ENCODE measurements at places on chromosomes 12 and 14.
A peak's percentile ranks its signal among the peaks of the same experiment; 100 is the strongest.

DNA sequence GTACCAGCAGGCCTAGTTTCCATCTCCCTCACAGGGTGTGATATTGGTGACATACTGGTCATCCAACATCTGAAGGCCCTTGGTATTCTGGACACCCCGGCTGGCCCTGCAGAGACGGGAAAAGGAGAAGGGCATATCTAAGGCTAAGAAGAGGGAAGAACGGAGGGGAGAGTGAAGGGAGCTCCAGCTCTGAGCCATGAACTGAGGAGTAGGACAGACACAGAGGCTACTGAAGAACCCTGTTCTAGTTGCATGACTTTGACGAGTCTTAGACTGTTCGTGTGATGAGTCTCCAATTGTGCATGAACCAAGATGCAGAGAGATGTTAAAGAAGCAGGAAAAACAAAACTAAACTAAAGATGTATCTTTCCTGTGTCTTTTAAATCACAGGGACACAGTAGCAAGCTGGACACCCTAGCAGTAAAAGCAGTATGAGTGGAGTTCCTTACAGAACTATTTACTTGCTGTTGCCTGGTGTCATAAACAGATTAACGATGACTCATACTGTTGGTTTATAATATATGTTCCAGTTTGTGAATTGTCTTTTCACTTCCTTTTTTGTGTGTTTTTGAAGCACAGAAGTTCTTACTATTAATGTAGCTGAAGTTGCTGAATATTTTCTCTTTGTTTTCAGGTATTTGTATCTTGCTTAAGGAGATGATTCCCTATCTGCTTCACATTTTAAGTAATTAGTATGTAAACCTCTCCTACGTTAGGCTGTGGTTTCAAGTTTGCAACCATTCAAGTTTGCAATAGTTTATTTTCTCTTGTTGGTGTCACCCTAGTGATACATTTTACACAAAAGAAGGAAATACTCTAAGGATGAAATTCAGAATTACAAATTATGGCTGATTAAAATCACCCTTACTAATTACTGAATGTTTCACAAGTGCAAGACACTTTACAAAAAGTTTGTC lies 15.7 kb downstream of the FAR2 start:
- DNase-seq: no peak

DNA sequence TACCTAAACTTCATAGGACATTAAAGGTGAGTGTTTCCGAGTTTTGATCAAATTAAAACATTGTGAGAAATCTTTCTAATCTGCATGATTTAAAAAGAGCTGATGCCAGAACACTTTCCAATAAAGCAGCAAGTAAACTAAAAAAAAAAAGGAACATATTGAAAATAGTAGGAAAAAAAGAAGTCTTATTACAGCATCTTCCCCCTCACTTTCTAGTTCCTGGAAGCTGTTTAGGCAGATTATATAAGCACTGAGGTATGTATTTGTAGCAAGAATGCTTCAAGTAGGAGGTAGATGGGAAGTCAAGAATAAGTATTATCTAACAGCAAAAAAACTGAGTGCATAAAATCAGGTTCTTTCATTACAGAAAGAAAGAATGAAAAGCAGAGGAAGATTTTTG lies 45.8 kb downstream of the ERO1A start:
- no peak for DNase-seq

- no peak for DNase-seq
Observed at GRCh38 chr14:56782711-56783110, 27.6 kb downstream of the OTX2 start.

GRCh38 chr12:51904951-51905470 lies 2.3 kb upstream of the ACVRL1 start:
- no peak for DNase-seq

GRCh38 chr12:53236443-53237111 lies 4.6 kb upstream of the RARG start:
- no peak for DNase-seq

DNA sequence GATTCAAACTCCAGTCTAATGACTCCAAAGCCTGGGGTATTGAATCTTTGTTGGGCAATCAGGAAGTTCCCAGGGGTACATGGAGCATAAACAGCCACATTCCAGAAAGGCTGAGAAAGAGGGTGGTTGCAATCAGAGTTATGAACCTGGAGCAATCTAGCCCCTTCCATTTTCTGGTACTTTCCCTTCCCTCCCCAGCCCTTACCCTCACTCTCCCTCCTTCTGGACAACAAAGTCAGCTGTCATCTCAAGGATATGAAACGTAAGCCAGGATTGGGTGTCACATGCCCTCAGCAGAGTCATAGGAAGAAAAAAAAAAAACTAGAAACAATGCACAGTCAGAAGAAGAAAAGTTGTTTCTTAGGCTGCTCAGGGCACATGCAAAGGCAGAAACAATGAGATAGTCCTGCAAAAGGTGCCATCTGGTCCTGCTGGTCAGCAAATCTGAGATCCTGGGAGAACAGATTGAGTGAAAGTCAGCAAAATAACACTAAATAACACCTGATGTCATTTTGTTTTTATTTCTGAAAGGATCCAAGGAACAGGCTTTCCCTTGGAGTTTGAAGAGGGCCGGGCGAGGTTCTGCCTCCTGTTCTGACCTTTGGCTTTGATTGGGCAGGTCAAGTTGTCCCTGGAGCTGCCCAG lies 27.1 kb downstream of the TMEM229B start:
- no peak for DNase-seq

- no peak for DNase-seq
Observed at GRCh38 chr12:42534184-42534838, 55.2 kb downstream of the PRICKLE1 start.

DNA sequence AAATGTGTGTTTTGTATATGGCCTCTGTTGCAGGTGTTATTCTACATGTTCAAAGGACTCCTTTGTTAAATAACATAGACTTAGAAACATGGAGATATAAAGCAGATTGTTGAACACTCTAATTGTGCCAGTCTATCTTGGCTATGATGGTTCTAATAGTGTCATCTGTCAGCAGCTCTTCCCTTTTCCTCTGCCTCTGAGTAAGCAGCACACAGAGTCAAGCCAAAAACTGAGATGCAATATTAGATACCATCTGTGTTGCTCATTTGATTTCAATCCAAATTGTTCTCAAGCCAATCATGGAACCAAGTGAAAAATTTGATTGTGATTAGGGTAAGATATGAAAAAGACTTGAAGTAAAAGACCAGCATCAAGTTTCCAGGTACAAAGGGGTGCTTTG lies 871.1 kb upstream of the MGAT4C start:
- no peak for DNase-seq

DNA sequence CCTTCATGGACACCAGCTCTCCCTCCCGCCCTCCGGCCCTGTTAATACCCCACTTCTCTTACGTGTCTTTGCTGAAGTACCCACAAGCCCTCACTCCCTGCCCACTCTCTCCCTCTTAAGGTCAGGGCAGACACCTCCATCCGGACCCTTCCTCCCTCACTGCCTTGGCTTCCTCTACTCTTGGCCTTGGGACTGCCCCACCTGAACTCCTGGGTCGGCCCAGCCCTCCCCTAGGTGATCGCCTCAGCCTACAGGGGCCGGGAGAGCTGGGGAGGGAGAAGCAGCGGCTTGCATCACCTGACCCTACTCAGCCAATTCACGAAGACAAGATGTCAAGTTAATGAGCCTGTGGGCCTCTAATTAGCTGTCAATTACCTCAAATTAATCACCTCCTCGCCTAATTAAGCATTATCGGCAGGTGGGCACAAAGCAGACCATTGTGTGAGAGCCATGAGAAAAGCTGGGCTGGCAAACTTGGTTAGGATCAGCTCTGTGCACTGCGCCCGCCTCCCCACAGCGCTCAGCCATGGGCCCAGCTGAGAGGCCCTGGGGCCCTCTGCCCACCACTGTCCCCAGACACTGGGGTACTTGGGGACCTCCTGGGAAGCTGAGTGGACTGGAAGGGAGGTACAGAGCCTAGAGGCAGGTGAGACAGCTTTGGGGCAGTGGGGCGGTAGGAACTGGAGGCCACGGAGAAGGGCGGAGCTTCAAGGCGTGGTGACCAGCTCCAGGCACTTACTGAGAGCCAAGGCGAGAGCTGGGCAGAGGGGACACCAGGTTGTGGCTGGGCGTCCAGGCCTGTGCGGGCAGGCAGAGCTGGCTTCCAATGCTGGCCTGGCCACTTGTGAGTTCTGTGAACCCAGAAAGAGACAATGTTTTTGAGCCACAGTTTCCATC lies 25.1 kb upstream of the VSX2 start:
- DNase-seq: no peak

DNA sequence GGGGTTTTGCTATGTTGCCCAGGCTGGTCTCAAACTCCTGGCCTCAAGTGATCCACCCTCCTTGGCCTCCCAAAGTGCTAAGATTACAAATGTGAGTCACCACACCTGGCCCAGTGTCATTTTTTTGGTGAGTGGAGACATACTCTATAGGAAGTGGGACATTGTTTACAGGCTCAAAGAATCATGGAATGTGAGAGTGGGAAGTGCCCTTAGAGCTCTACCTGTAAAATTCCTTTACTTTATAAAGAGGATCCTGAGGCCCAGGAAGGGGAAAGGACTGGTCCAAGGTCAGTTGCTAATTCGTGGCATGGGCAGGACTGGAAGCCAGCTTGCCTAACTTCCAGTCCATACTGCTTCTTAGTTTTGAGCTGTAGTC lies 8.7 kb upstream of the ADCK1 start:
- peak; percentile 19 for DNase-seq

DNA sequence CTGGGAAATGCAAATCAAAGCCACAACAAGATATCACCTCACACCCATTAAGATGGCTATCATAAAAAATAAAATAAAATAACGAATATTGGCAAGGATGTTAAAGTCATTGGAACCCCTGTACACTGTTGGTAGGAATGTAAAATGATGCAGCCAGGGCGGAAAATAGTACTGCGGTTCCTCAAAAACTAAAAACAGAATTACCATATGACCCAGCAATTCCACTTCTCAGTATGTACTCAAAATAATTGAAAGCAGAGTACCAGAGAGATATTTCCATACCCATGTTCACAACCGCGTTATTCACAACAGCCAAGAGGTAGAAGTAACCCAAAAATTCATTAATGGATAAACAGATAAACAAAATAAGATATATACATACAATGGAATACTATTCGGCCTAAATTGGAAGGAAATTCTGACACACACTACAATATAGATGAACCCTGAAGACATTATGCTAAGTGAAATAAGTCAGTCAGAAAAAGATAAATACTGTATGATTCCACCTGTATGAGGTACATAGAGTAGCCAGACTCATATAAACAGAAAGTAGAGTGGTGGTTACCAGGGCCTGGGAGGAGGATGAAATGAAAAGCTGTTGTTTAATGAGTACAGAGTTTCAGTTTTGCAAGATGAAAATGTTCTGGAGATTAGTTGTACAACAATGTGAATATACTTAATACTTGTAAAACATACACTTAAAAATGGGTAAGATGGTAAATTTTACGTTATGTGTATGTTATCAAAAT lies 84.6 kb downstream of the TXNDC16 start:
- no peak for DNase-seq

- DNase-seq: no peak
Observed at GRCh38 chr12:130557886-130558765, 158.0 kb downstream of the RIMBP2 start.

GRCh38 chr12:43805860-43806736 lies at the start of gene TWF1:
Gene TWF1 (minus strand): TSS chr12:43806317. CDS start chr12:43806245, 72 bp downstream.
- peak; percentile 86 for DNase-seq

DNA sequence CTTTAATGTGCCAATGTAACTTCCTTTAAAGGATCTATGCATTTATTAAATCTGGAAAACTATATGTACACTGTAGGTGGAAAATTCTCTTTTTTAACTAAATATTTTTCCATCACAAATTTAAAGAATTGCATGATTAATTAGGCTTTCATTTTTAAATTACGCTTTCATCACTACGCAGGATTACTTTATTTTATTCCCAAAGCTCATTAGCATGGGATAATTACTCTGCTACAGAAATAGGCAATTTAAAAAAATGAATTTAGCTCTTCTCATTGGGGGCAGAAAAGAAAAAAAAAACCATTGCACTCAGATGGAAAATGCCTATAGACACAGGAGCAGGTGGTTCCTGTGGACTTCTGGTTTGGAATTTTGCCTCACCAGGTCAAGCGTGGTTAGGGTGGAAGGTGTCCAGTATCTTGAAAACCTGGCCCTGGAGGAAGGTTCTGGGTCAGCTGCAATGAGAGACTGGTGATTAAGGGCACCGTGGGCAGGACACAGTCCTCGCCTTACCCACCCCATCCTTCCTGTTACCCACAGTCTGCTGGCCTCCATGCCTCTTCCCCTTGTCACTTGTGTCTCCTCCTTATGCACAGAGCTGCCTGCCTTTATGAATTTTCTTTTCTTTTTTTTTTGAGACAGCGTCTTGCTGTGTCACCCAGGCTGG lies 17.3 kb upstream of the RIN3 start:
- no peak for DNase-seq

DNA sequence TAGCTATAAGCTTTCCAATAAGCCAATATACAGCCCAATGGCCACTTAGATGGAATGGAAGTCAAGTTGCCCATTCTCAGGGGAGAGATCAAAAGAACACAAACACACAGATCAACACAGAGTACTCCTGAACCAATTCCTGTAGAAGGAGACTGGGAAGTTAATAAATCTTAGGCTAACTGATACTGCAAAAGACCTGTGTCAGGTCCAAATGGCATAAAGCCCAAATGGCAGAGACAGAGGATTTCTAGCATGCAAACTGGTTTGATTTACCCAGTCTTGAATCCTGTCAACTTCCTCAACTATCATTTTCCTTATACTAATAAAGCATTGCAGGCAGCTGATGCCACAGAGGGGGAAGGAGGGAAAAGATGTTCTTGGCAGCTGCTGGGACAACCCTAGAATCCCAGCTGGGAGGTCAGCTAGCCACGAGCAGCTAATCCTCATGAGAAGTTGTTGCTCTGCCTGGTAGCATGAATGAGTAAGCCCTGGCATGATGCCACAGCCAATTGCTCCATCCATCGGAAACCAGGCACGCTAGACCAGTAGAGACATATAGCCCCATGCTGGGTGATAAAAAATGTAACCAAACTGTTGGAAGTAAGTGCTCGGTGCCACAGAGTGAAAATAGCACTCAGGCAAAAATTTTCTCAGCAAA lies 26.2 kb downstream of the ANG start:
- peak; percentile 11 for DNase-seq

- no peak for DNase-seq
Observed at GRCh38 chr12:103128862-103129501, 171.5 kb downstream of the ASCL1 start.

DNA sequence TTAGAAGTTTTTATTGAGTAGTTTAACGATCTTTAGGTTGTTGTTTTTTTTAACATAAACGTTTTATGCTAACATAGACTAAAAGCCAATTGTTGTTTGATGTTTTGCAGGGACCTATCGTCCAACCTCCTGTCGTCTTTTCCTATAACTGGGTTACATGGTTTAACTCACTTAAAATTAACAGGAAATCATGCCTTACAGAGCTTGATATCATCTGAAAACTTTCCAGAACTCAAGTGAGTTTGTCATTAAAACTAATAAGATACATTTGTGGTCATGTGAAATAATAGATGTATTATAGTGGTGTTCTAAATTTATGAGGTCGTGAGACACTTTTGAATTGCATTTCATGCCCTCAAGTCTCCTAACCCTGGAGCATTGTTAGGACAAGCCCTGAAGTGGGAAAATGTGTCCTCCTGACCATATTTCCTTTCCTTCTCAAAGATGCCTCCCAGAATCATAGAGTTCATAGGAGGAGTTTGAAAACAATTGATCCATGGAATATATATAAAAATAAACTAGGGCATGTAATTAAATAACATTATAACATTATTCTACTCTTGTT lies 84.9 kb downstream of the ZFC3H1 start:
- DNase-seq: no peak

GRCh38 chr12:111754671-111755070 lies 12.1 kb upstream of the ALDH2 start:
- DNase-seq: peak; percentile 24

GRCh38 chr12:119363037-119363436 lies 28.5 kb downstream of the CCDC60 start:
- no peak for DNase-seq
